ENCODE measurements at places on chromosomes 2 and 18. TPM values are rescaled to one million over a fixed set of nuclear protein-coding genes. Genes with fewer than 3 reads are reported as not detected.

GRCh38 chr2:30631051-30631671, 176.1 kb downstream of the CAPN13 start:
- H3K4me1 ChIP-seq = peaks cover 9% of the 10 kb centered on the region
- H3K4me3 ChIP-seq = no peak overlapping the region
- no peak for DNase-seq

GRCh38 chr2:60447943-60448342, 105.5 kb downstream of the BCL11A start:
- H3K27ac ChIP-seq = no peak overlapping the region
- no peaks in the 10 kb centered on the region for H3K27me3 ChIP-seq
- no peaks in the 10 kb centered on the region for H3K36me3 ChIP-seq
- no peak for DNase-seq
- no peaks in the 10 kb centered on the region for H3K4me1 ChIP-seq

DNA sequence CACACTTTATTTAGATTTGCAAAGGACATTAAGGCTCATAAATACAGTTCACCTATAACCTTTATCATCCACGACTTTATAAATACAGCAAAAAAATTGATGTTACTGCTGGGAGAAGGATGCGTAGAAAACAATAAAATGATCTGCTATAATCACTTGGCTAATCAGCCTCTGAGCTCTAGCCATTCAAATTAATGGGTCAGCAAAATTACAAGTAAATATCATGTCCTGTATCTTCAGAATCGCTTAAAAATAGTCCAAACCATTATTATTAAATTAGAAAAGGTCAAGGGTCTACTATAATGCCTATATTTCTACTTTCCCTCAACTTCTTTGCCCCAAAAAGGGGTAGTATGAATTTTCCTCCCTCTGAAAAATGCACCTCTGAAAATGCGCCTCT, 40.3 kb downstream of the OLA1 start:
- no peak overlapping the region for H3K27ac ChIP-seq
- H3K27me3 ChIP-seq = no peaks in the 10 kb centered on the region
- DNase-seq = no peak
- no peak overlapping the region for H3K4me3 ChIP-seq
- H3K36me3 ChIP-seq = no peaks in the 10 kb centered on the region

MEP1B gene
- total RNA-seq = not detected

MROH2A gene
- not detected for total RNA-seq
